Type B pancreatic cell (in vitro differentiated cells): ENCODE measurements at places on chromosomes 1 and 21. TPM values are rescaled to one million over a fixed set of nuclear protein-coding genes. Genes with fewer than 3 reads are reported as not detected.
A peak's percentile ranks its signal among the peaks of the same experiment; 100 is the strongest.

DNA sequence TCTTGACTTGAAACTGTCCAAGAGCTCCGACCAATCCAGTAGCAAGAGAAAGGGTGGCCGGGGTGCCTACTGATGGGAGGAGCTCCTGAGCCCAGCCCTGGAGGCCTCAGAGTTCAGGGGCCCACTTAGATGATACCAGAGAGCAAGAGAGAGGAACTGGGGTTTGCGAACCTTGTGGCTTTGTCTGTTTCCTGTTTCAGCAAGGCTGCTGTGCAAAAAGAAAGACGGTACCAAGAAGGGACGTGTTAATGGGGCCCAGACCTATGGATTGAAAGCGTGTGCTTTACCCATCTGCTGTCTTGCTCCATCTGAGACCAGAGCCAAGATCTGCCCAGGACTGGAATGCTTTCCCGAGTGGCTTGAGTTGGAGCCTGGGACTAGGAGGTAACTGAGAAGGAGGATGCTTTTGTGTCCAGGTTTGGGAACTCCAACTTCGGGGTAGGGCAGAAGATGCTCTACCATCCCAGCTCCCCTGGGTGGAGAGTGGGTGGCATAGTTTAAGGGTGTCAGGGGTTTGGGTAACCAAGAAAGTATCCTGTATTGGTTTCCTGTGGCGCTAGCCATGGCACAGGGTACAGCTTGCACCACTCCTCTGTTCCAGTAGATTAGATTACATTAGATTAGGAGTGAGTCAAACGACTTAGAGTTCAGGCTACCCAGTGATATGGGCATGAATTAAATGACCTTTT lies at the start of gene TRAF3IP3:
TSS of gene TRAF3IP3 (plus strand) at position 128 of the 689 bp plus-strand sequence. CDS start 3,987 bp downstream, outside the sequence.
- no peak for DNase-seq

GRCh38 chr1:183735069-183735860 lies 69.7 kb upstream of the RGL1 start:
- DNase-seq, result no peak

DNA sequence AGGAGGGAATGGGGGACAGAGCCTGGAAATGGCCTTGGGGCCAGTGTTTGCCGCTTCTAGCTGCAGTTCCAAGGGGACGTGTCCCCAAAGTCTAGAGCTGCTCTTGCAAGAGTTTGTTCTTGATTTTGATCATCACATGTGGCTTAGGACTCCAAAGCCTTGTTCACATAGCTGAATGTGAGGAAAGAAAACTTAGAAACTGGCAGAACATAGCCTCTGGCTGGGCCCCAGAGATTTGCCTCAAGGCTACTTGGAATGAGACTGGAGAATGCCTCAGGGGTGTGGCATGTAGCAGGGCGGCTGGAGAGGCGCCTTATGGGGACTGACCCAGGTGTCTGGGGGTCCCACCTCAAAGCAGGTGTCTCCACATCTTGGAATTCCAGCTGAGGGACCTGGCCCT lies 2.3 kb downstream of the PDXK start:
- DNase-seq, result no peak

DNA sequence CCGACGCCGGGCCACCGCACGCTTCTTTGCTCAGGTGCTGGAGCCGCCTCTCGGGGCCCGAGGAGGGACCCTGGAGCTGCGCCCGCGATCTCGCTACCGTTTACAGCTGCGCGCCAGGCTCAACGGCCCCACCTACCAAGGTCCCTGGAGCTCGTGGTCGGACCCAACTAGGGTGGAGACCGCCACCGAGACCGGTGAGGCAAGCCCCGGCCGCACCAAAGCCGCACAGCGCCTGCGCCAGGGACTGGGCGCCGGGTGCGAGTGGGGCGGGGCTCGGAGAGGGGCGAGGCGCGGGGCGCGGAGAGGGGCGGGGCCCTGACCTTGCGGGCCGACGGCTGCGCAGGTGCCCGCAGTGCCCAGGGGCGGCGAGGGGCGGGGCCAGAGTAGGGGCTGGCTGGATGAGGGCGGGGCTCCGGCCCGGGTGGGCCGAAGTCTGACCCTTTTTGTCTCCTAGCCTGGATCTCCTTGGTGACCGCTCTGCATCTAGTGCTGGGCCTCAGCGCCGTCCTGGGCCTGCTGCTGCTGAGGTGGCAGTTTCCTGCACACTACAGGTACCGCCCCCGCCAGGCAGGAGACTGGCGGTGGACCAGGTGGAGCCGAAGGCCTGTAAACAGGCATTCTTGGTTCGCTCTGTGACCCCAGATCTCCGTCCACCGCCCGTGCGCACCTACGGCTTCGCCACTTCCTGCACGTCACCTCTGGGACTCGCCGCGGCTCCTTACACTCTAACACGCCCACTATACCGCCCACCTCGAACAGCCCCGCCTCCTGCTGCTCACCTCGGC lies 9.8 kb upstream of the CDC20 start:
- DNase-seq, result peak; percentile 94

- DNase-seq, result no peak
Observed at GRCh38 chr21:36654324-36654723, 44.6 kb upstream of the SIM2 start.

DNA sequence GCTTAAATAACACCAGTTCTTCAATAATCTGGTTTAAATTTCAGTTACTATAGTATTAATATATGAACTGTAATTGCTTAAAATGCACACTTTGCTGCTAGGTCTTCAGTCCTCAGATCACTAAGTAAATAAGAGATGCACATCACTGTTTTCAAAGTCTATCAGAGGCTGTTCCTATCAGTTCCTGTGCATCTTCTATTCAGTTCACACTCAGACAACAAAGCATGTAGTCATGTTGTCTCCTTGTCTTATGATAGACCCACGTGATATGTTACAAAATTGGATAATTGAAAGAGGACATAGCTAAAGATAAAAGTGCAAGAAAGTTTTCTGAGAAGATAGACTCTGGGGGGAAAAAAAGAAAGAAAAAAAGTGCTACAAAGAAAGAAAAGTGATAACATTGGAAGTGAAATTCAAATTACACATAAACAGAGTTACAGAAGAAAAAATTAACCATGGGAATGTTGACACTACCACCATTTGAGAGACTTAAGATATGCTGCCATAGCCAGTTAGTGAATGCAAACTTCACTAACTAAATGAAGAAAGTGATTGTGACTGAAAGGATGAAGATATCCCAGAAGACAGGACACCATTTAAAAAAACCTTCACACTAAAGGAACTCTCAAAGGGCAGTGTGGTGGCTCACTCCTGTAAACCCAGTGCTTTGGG lies 33.9 kb upstream of the TSNAX start:
- DNase-seq, result no peak

GRCh38 chr1:24319312-24319863 lies at the start of gene GRHL3:
GRHL3 (plus strand) TSS chr1:24319357; CDS start chr1:24319552, 195 bp downstream.
- no peak for DNase-seq

GRCh38 chr1:97877307-97877706 lies 43.5 kb downstream of the DPYD start:
- DNase-seq, result no peak

- no peak for DNase-seq
Observed at GRCh38 chr1:14737561-14738094, 139.1 kb downstream of the KAZN start.

DNA sequence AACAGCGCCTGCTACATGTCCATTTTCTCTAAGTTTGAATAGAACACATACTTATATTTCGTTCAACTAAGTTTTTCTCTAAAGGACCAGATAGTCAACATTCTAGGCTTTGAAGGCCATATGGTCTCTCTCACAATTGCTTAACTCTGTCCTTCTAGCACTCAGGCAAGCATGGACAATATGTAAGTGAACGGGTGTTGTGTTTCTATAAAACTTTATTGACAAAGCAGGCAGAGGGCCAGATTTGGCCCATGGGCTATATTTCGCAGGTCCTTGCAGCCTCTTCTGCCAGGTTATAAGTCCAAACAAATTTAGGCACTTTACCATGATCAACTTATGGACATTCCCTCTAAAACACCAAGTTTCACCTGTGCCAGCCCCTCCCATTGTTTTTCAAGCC lies 21.1 kb downstream of the KLHDC7A start:
- no peak for DNase-seq

DNA sequence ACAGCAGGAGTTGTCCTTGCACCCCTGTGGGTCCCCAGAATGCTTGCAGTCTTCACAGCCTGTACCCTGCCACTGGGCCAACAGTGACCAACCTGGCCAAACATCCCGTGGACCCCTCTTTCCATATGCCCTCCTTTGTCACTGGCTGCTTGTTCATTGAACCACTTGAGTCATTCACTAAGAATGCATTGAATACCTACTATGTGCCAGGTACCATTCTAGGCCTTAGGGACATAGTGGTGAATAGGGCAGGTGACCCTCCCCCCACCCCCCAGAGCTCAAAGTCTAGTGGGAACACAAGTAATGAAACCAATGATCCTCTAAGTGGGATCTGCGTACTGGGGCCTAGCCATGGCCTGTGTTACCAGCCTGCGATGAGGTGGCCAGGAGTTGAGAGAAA lies 28.2 kb downstream of the PIGP start:
- no peak for DNase-seq

- no peak for DNase-seq
Observed at GRCh38 chr1:12163210-12163609, 3.6 kb upstream of the TNFRSF1B start.

GRCh38 chr1:222691016-222691415 lies 21.3 kb downstream of the AIDA start:
- no peak for DNase-seq

DNA sequence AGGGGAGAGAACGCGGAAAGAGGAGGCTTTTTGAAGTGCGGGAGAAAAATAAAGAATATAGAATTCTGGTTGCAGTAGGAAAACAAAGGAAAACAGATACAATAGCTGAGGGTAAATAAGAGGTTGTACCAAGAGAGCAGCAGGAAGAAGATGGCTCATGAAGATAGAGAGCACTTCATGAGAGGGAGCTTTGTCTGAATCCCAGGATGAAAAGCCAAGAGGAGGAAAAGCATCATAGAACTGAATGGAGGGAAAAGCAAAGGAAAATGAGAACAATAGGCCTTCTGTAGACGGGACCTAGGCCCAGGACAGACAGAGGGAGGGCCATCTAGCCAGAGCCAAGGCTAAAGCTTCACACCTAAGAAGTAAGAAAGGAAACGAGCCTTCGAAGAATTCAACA lies 49.5 kb downstream of the ATP6V1G3 start:
- no peak for DNase-seq

GRCh38 chr1:155277902-155278688 lies 832 bp downstream of the HCN3 start:
- no peak for DNase-seq

DNA sequence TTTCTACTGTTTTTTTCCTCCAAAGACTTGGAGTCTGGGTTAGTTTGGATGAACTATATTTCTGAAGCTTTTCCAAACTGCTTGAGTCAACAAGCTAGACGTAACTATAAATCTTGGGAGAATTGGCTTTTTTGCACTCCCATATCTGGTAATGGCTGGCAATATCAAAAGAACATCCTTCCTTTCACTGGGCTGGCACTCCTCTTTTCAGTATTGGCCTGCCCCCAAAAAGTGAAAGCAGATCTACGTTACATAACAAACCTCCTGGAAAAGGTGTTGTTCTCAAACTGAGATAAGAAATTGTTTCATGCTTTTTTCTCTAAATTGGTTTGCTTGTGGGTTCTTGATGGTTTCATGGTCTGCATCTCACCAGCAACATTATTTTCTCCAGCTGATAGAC lies 499.3 kb downstream of the NEGR1 start:
- no peak for DNase-seq

- no peak for DNase-seq
Observed at GRCh38 chr1:227685807-227686206, 49.3 kb downstream of the JMJD4 start.

GRCh38 chr1:212287261-212287895 lies 2.2 kb downstream of the PPP2R5A start:
- DNase-seq, result no peak

The HEYL gene
- 0.83 and 4.3 TPM in 2 replicates for total RNA-seq

The CA6 gene
- 0.24 TPM in 1 of 2 replicates, not detected in the other for total RNA-seq

The PRDM16 gene
- total RNA-seq, result 10.3 and 23.6 TPM in 2 replicates

The GBP5 gene
- total RNA-seq, result 0.45 and 0.56 TPM in 2 replicates

The SEMA4A gene
- 7.1 and 12.9 TPM in 2 replicates for total RNA-seq

The PRELP gene
- total RNA-seq, result 0.07 and 1.1 TPM in 2 replicates

The PTGFRN gene
- 57.7 and 80.0 TPM in 2 replicates for total RNA-seq

The KIRREL1 gene
- 15.0 and 51.6 TPM in 2 replicates for total RNA-seq
